Breast epithelium (tissue), 4 donors: ENCODE measurements at places on chromosomes 16 and 17. TPM values are rescaled to one million over a fixed set of nuclear protein-coding genes. Genes with fewer than 3 reads are reported as not detected.

DNA sequence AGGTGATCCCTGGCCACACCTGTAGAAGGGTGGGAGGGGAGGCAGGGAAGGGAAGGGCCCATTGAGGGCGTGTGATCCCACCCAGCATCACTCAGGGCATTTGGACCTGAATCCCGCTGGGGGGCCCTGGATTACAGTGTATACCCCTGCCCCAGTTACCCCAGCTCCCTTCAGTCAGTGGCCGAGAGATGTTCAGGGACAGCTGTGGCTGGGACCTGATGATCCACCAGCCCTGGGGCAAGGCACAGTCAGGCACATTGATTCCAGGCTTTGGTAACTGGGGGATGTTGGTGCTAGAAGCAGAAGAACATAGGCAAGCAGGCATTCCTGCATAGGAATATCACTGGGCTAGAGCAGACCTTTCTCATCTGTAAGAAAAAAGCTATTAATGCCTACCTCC lies 170.3 kb downstream of the FOXL1 start:
- DNase-seq = no peak
- no peaks in the 10 kb centered on the region for H3K36me3 ChIP-seq
- no peak overlapping the region for H3K27ac ChIP-seq

GRCh38 chr16:27406511-27407128 lies 4.6 kb downstream of the IL21R start:
- no peaks in the 10 kb centered on the region for H3K36me3 ChIP-seq
- H3K4me1 ChIP-seq = no peaks in the 10 kb centered on the region
- no peak overlapping the region for H3K27ac ChIP-seq
- H3K27me3 ChIP-seq = no peaks in the 10 kb centered on the region
- no peak for DNase-seq
- H3K4me3 ChIP-seq = no peak overlapping the region

- no peak overlapping the region for H3K4me3 ChIP-seq
- no peak overlapping the region for H3K27ac ChIP-seq
- H3K4me1 ChIP-seq = no peaks in the 10 kb centered on the region
- no peak for DNase-seq
These were observed 44.1 kb downstream of the DNAH17 start for GRCh38 chr17:78532922-78533640.

SCO1 gene
- total RNA-seq = 17.6 TPM

DNA sequence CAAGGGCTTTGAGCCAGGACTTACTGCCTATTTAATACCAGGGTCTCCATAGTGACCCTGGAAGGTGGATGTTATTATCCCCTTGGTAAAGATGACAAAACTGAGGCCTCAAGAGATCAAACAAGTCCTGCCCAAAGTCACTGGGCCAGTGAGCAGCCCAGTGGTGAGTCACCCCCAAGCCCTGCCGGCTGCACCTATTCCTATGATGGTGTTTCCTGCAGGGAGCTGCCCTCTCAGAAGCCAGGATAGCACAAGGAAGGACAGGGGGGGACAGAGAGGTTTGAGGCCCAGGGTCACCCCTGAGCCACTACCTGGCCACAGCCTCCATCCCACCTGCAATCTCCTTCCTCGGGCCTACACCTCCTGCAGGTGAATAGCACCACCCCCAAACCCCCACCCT lies 90.9 kb downstream of the SDK2 start:
- H3K4me1 ChIP-seq = no peaks in the 10 kb centered on the region
- no peak overlapping the region for H3K4me3 ChIP-seq
- no peak overlapping the region for H3K27ac ChIP-seq
- no peaks in the 10 kb centered on the region for H3K36me3 ChIP-seq
- peaks cover 10% of the 10 kb centered on the region for H3K27me3 ChIP-seq
- DNase-seq = no peak

DNA sequence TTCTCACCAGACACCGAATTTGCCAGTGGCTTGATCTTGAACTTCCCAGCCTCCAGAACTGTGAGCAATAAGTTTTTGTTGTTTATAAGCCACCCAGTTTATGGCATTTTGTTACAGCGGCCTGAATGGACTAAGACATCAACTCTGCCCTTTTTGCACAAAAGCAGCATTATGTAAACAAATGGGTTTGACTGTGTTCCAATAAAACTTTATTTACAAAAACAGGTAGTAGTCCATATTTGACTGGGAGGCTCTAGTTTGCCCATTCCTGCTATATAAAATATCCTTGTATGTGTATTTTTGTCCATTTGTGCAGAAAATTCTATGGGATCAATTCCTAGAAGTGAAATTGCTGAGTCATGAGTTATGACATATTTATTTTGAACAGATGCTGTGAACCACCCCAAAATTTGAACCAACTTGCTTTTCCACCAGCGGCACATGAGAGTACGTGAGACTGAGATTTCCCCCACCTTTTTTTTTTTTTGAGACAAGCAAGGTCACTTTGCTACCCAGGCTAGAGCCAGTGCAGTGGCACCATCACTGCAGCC lies 21.3 kb upstream of the CLEC19A start:
- no peaks in the 10 kb centered on the region for H3K27me3 ChIP-seq
- no peak overlapping the region for H3K4me3 ChIP-seq
- H3K27ac ChIP-seq = no peak overlapping the region
- no peak for DNase-seq

HOXB3 gene
- 13.8 TPM for total RNA-seq

DNA sequence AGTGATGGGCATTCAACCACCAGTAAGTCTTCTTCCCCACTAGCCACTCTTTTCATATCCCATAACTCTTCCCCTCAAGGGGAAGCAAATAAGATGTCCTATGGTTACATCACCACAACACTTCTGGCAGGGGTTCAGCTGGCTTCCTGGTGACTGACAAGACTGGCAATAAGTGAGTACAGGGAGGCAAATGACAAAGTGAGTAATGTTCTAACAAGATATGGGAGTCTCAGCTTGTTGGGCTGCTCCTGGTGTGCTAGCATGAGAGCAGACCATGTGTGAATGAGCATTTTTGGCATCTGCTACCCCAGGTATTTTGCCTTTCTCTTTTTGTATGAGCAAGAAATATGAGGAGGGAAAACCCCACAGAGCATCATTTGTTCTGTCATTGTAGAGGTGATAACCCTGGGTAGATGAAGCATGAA lies 9.9 kb downstream of the TMIGD1 start:
- H3K27me3 ChIP-seq = no peaks in the 10 kb centered on the region
- no peaks in the 10 kb centered on the region for H3K36me3 ChIP-seq
- H3K4me3 ChIP-seq = no peak overlapping the region
- no peak for DNase-seq

DNA sequence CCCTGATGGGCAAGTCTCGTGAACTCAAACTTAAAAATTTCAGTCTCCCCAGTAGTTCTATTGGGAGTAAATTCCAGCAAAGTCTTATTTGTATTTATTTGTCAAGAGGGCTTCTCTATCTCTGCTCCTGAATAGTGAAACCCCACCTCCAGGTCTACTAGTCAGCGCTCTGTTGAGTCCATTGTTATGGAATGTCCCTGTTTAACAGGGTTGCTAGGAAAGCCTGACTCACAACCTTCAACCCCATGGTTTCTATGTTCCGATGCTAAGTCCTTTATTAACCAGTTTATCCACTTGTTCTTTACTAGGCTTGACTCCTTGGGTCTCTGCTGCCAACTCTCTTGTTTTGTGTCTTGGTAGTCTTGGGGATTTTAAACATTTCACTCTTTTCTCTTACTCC lies 250.7 kb upstream of the MYOCD start:
- no peak overlapping the region for H3K27ac ChIP-seq
- no peaks in the 10 kb centered on the region for H3K27me3 ChIP-seq
- H3K4me1 ChIP-seq = no peaks in the 10 kb centered on the region
- DNase-seq = no peak
- no peaks in the 10 kb centered on the region for H3K36me3 ChIP-seq

DNA sequence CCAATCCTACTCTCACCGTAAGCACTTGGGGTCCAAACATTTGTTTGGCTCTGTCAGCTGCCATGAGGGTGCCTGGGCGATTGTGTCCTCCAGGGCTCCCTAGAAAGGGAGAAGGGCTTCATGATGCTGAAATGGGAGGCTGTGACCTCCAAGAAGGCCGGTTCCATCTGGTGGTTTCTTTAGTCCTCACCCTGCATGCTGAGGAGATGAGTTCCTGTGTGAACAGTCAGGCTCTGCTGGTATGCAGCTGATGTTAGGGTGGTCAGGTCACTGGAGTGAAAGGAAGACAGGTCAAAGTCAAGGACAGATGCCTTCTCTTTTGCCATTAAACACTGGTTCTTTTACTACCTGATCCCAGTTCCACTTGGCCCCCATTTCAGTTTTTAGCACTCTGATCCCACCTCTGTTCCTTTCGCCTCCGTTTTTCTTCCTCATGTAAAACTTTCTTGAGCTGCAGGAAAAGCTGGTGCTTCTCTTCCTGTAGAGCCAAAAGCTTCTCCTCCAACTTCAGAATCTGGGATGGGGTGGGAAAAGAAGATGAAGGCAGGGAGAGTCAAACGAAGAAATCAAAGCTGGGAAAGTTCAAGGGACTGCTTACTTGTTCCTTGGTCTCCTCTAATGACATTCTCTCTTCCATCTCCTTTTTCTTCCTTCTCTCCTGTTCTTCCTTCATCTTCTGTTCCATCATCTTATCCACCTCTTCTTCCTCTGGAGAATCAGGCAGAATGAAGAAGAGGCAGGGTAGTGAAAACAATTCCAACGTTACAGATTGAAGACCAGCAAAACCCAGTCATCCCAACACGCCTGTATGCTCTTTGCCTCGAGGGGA lies 1.1 kb downstream of the GPS2 start:
- no peak for DNase-seq
- peak overlapping the region; percentile 86 for H3K4me3 ChIP-seq
- peak overlapping the region; percentile 97 for H3K27ac ChIP-seq
- no peaks in the 10 kb centered on the region for H3K36me3 ChIP-seq

DNA sequence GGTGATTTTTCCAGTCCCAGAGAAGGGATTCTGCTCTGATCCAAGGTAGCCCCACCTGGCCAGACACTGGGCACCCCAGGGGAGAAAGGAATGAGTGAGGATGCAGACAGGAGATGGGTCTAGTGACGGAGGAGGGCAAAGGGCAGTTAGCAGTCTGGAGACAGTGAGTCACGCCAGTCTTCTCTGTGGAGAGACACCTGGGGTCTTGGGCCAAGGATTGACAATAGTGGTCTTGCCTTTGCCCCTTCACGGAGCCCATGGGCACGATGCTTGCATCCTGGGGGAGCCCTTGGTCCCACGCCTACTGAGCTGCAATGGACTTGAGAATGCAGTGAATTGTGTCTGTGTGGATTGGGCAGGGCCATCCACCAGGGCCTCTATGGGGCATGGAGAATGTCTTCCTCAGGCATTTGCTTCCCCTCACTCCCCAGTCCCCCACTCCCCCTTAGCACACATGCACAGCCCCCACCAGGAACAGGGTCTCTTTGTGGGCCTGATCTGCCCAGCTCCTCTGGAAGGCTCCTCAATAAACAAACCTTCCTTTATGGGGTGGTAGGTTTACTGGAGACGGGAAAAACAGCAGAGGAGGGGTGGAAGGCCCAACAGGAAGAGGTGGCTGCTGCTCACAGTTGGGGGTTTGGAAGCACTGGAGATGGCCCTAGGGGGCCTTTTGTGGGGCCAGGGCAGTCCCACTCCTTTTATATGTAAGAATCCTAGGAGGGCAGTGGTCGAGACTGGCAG lies 1.4 kb downstream of the CHAD start:
- H3K4me3 ChIP-seq = peak overlapping the region; percentile 53
- H3K27ac ChIP-seq = no peak overlapping the region
- H3K27me3 ChIP-seq = no peaks in the 10 kb centered on the region
- no peak for DNase-seq
- H3K36me3 ChIP-seq = peaks cover 4% of the 10 kb centered on the region

DNA sequence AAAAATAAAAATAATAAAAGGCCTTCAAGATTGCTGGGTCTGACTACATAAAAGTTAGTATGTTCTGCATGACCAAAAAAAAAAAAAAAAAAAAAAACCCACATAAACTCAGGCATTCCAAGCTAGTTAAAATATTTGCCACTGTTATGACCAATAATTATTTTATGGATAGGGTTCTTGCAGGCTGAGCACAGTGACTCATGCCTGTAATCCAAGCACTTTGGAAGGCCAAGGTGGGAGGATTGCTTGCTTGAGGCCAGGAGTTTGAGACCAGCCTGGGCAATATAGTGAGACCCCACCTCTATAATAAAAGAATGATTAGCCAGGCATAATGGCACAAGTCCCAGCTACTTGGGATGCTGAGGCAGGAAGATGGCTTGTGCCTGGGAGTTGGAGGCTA lies 8.1 kb downstream of the SCNN1B start:
- H3K4me3 ChIP-seq = no peak overlapping the region
- no peaks in the 10 kb centered on the region for H3K4me1 ChIP-seq
- H3K27ac ChIP-seq = no peak overlapping the region
- no peak for DNase-seq

CLUH gene
- 37.6 TPM for total RNA-seq

GRCh38 chr16:84521497-84521770 lies 17.0 kb upstream of the MEAK7 start:
- no peak overlapping the region for H3K27ac ChIP-seq
- no peaks in the 10 kb centered on the region for H3K36me3 ChIP-seq
- no peak overlapping the region for H3K4me3 ChIP-seq
- H3K4me1 ChIP-seq = no peaks in the 10 kb centered on the region

GRCh38 chr16:51542981-51543815 lies 392.1 kb upstream of the SALL1 start:
- DNase-seq = no peak
- no peaks in the 10 kb centered on the region for H3K36me3 ChIP-seq
- no peak overlapping the region for H3K4me3 ChIP-seq
- no peaks in the 10 kb centered on the region for H3K27me3 ChIP-seq
- H3K4me1 ChIP-seq = no peaks in the 10 kb centered on the region

GRCh38 chr17:16488186-16488967 lies 3.6 kb downstream of the LRRC75A start:
- DNase-seq = no peak
- H3K27ac ChIP-seq = no peak overlapping the region
- H3K4me3 ChIP-seq = no peak overlapping the region
- H3K4me1 ChIP-seq = no peaks in the 10 kb centered on the region

TRAP1 gene
- 51.4 TPM for total RNA-seq

MYL4 gene
- not detected for total RNA-seq

DNA sequence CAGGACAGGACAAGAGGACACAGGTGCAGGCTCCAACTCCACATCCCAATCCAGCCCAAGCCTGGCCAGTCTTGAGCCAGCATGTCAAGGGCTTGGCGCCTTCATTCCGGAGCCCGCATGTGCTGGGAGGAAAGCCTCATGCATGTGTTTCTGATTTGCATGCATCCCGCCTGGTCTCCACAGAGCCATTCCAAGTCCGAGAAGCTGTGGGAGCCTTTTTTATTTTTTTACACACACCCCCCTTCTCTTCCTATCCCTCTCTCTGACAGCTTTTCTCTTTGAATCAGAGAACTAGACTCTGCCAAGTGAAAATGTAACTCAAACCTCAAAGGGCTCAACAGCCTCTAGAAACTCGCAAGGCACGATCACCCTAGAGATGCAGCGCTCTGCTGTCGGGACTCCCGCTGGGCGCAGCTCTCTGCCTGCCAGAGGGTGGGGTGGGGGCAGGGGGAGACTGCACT lies 45.1 kb downstream of the NOG start:
- H3K27me3 ChIP-seq = peaks cover 8% of the 10 kb centered on the region
- DNase-seq = no peak
- no peaks in the 10 kb centered on the region for H3K4me1 ChIP-seq
- H3K27ac ChIP-seq = no peak overlapping the region

NPLOC4 gene
- total RNA-seq = 69.0 TPM
